ENCODE measurements at places on chromosomes 13 and 19.
A peak's percentile ranks its signal among the peaks of the same experiment; 100 is the strongest.

DNA sequence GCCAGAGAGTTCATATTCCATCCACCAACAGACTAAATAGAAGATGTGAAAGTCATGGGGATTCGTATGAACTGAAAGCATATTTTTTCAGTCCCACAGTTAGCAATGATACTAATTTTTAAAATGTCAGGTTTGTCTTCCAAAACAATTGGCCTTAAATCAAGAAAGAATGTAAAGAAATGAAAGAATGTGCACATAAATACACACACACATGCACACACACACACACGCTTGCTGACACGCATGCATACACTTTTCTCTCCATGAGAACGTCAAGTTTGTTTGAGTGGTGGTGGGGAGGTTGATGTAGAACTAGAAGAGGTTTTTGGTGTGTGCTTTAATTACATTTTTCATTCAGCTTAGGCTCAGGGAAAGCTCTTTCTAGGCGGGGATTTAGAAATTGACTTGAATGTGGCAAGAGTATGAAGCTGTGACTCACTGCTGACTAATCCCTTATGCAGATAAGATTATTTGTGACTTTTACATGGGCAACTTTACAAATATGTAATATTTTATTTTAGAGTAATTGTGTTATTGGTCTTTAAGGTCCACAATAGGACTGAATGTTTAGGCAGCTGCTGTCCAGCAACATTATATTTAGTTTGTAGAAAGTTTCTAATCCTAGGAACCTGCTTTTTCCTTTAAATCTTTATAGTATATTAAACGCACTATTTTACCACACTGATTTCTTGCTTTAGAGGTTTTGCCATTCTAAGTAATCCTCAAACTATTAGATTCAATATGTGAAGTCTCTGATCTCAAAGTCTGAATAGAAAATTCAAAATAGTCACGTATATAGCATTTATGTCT, 18.8 kb downstream of the FLT1 start:
- peak; percentile 50 for DNase-seq

DNA sequence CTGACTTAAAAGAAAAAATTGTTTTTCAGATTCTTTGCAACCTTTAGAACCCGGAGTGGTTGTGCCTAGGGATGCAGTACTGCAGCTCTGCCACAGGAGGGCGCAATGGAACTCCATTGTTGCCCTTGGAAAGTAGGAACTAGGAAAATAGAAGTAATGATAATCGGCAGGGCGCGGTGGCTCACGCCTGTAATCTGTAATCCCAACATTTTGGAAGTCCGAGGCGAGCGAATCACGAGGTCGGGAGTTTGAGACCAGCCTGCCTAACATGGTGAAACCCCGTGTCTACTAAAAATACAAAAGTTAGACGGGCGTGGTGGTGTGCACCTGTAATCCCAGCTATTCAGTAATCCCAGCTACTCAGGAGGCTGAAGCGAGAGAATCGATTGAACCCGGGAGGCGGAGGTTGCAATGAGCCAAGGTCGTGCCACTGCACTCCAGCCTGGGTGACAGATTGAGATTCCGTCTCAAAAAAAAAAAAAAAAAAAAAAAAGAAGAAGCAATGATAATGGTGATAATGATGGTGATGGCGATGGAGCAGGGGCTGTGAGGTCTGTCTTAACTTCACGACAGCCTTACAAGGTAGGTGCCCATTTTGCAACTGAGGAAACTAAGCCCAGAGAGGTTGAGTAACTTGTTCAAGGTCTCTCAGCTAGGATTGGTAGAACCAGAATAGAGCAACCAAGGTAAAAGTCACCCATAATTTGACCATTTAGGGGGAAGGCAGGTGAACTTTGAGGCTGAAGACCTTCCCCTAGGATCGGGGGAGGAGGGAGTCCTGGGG, 5.5 kb upstream of the ADAMTS10 start:
- DNase-seq = no peak

GRCh38 chr13:97257228-97257755, 35.2 kb downstream of the MBNL2 start:
- no peak for DNase-seq

GRCh38 chr13:21541980-21542379, 62.0 kb downstream of the MICU2 start:
- no peak for DNase-seq

GRCh38 chr19:49338023-49338677, 2.9 kb downstream of the CD37 start:
- DNase-seq = no peak

DNA sequence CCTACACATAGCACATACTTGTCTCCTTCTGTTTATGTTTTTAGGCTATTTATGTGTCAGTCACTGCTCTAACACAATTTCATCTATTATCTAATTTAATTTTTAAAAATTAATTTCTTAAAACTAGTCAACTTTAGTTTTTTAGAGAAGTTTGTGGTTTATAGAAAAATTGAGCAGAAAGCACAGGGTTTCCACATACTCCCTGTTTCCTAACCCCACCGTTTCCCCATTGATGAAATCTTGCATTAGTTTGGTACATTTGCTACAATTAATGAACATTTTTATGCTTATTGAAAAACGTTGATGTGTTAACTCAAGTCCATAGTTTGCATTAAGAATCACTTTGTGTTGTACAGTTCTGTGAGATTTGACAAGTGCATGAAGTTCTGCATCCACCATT, 53.5 kb downstream of the TNFSF13B start:
- DNase-seq = no peak

DNA sequence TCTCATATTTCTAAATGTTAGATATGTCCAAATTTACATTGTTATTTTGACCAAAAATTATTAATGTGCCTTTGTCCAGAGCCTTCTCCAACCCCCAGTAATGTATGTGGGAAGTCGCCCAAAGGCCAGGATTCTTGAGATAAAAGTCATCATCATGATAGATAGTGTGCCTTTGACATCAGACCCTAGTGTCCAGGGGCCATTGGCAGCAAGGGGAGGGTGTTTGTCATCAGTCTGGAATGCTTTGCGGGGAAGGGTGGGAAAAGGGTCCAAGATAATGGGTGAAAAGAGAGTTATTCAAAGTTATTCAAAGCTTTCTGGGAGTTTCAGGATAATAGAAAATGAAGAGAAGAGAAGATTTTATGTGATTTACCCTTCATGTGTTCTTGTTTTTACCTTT, 909.5 kb upstream of the GPC6 start:
- DNase-seq = no peak

- peak; percentile 89 for DNase-seq
These were observed 22.4 kb downstream of the GTF2F2 start for GRCh38 chr13:45142440-45143345.

DNA sequence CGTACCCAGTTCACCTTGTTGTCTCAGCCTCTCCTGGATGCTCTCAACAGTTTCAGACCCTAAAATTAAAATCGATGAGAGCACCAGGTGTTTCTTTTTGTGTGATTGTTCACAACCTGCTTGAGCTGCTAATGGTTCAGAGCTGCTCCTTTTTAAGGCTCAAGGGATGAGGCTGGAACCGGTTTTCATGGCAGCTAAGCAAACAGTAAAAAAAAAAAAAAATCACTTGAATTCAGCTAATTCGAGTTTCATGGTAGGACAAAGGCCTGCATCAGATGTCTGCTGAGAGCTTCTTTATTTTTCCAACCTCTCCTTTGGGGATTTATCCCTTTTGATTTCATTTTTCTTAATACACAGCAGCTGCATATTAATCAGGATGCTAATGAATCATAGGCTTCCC, 6.5 kb downstream of the SYCE2 start:
- no peak for DNase-seq

- no peak for DNase-seq
These were observed 625.6 kb downstream of the DCT start for GRCh38 chr13:93853912-93854311.

DNA sequence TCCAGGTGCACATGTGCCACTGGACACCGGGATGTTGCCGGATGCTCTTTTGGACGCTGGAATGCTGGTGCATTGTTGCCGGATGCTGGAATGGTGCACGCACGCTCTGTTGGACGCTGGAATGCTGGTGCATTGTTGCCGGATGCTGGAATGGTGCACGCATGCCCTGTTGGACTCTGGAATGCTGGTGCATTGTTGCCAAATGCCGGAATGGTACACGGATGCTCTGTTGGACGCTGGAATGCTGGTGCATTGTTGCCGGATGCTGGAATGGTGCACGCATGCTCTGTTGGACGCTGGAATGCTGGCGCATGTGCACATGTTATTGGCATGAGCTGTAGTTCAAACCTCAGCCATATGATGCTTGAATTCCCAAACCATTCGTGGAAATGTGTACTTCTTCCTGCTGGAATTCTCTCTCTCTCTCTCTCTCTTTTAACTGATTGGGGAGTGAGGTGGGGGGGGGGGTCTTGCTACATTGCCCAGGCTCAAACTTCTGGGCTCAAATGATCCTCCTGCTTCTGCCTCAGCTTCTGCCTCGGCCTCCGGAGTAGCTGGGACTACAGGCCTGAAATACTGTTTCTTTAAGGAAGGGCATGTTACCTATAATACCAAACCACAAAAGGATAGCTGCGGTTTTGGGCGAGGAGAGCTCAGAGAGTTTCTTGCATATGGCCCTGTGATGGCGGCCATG, 1.2 kb upstream of the MCF2L start:
- no peak for DNase-seq

DNA sequence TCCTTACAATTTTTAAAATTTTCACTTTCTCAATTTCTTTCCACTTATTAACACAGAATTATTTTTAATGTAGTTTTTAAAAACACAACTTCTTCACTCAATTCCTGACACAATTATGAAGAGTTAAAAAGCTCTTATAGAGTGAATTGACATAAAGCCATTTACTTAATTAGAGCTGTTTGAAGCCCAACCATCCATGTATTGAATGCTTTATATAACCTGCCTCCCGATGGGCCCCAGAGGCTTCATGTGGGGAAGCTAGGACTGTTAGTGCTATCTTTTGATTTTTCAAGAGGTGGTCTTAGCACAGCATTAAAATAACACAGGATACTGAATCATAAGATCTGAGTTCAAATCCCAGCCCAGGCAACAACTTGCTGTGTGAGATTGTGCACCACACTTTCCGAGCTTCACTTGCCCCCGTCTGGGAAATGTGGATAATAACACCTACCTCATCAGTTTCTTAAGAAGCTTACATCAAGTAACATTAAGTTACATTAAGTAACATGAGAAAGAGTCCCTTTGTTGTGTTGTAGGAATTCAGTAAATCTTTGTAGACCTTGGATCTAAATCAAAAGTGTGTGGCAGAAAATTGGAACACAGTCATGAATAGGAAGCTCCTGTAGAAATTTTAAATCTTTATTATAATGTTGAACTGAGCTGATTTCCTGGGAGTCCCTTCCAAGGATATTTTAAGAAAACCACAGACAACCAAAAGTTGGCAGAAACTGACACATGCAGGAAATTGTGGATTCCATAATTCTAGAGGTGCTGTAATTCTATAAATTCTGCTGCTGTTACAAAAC, 5.5 kb upstream of the ENOX1 start:
- no peak for DNase-seq

- no peak for DNase-seq
These were observed 8.8 kb upstream of the KLK8 start for GRCh38 chr19:51010066-51010795.

GRCh38 chr19:30119180-30119908, 177.3 kb downstream of the URI1 start:
- no peak for DNase-seq

GRCh38 chr13:74389056-74389455, 254.9 kb upstream of the KLF12 start:
- no peak for DNase-seq

DNA sequence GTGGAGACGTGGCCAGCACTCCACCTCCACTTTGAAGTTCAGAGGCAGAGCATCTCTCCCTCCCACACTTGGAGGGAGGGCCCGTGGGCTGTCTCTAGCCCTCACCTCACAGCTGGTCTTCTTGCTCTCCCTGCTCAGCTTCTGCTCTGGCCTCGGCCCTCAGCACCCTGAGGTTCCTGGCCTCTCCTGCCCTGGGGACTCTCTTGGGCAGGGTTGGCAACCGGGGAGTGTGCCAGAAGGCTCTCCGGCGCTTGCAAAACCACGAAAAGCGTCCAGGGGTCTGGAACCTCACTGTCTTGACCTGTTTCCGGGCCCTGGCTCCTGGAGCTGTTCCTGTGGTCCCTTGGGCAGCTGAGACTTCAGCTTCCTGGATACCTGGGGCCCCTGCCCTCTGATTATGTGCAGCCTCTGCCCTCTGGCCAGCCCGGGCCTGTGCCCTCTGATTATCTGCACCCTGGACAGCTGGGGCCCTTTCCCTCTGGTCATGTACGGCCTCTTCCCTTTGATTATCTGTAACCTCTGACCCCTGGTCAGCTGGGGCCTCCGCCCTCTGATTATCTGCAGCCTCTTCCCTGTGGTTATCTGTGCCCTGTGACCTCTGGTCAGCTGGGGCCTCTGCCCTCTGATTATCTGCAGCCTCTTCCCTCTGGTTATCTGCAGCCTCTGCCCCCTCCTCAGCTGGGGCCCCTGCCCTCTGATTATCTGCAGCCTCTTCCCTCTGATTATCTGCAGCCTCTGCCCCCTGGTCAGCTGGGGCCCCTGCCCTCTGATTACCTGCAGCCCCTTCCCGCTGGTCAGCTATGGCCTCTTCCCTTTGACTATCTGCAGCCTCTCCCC, 2.1 kb downstream of the CCDC8 start:
- no peak for DNase-seq

GRCh38 chr19:20385061-20385460, 180.5 kb downstream of the ZNF737 start:
- no peak for DNase-seq

GRCh38 chr13:46543287-46543686, 9.7 kb upstream of the LRCH1 start:
- no peak for DNase-seq

DNA sequence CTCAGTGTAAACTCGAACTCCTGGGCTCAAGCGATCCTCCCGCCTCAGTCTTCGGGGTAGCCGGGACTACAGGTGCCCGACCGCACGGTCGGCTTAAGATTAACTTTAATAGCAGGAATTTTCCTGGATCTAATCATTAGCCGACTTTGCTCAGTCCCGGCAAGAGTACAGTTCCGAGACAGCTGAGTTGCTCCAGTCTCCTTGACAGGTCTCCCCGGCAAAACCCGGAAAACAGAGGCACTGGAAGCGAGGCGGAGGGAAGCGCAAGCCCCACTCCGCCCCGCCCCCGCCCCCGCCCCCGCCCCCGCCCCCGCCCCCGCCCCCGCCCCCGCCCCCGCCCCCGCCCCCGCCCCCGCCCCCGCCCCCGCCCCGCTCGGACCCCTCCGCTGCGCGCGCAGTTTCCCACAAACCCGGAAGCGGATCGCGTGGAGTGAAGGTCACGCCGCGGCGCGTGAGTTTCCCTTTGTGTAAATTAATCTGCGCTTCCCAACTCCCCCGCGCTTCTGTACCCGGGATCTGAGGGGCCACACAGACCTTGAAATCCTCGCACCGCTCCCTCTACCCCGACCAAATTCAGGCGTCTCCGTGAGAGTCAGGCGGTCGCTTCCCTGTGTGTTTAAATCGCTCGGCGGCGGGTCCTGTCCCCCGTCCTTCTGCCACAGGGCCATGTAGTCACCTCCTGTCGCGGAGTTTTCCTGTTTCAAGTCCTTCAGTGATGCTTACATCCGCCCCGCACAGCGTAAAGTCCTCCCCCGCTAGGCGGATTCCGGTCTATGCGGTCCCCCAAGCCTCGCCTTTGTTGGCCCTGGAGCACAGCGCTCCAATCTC, at the start of gene ZNF480:
Gene ZNF480, plus strand, starts transcription at position 397 of the 828 bp plus-strand sequence. CDS start 3,244 bp downstream, outside the sequence.
- peak; percentile 78 for DNase-seq

All from renal cortical epithelial cell (primary cell).